Stimulated activated CD8-positive, alpha-beta memory T cell treated with anti-CD3 and anti-CD28 coated beads, Interleukin-4, amount 100 ng/mL, for 1 hour (primary cell): ENCODE measurements at places on chromosomes 1 and 21.

- DNase-seq, result no peak
Observed at GRCh38 chr1:227901906-227902640, 45.7 kb downstream of the WNT9A start.

DNA sequence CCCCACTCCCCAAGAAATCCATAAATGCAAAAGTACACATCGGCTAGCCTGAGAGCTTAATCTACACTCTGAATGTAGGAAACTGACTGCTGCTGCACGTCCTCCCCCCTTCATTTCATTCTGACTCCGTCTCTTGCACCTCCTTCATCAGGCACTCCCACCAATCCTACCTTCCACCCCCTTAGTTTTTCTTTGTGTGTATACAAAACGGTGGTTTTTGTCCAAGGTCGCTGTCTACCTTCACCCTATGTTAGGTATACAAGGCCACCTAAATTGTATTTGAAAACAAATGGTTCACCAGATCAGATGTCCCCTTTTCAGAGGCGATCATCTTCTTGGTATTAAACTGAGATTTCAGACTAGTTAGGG, 1.9 kb downstream of the WDR26 start:
- no peak for DNase-seq

GRCh38 chr1:62381831-62382657, 54.8 kb upstream of the USP1 start:
- no peak for DNase-seq

- no peak for DNase-seq
Observed at GRCh38 chr1:46621930-46622329, 5.3 kb upstream of the MOB3C start.

DNA sequence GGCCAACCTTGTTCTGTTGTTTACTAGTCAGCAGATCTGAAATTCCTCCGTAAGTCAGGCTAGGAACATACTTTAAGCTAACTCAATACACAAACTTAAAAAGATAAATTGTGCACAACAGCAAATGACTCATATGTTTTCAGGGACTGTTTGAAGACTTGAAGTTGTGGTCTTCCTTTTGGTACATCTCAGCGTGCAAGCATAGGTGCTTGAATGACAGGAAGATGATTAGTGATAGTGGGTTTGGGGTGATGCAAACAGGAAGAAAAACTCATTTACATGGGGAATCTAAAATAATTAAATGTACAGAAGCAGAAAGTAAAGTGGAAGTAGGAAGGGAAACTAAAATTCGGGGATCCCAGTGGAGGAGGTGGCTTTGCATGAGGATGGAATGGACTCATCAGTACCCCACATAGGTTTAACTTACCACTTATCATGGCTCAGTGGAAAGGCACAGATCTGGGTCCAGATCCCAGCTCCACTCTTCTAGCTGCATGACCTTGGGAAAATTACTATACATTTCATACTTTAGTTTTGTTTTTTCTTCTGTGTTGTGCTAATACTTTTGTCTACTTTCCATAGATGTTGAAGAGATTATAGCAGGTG, 122.3 kb downstream of the XCL2 start:
- DNase-seq, result no peak

DNA sequence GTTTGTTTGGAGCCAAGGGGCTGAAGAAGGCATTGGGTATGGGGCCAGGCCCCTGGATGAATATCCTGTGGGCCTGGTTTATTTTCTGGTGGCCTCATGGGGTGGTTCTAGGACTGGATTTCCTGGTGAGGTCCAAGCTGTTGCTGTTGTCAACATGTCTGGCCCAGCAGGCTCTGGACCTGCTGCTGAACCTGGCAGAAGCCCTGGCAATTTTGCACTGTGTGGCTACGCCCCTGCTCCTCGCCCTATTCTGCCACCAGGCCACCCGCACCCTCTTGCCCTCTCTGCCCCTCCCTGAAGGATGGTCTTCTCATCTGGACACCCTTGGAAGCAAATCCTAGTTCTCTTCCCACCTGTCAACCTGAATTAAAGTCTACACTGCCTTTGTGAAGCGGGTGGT, 1.4 kb downstream of the ACKR1 start:
- no peak for DNase-seq

- no peak for DNase-seq
Observed at GRCh38 chr1:219806642-219807041, 121.7 kb downstream of the SLC30A10 start.

DNA sequence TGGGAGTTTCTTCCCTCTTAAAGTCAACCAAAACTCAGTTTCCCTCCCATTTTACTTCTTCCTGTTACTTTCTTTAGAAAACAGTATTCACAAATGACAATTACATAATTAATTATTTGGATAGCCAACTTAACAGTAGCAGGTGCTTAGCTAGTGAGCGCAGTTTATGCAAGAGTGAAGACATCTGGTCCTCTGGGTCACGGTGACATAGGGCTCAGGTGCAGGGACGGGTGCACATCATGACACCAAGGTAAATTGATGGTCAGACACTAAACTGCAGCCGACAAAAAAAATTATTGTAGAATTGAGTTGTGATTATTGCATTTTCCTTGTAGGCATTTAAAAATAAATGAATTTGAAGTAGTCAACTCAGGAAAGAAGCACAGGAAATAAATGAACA, 142.0 kb upstream of the KCTD3 start:
- no peak for DNase-seq

- DNase-seq, result no peak
Observed at GRCh38 chr1:201511941-201512539, 5.1 kb upstream of the CSRP1 start.

DNA sequence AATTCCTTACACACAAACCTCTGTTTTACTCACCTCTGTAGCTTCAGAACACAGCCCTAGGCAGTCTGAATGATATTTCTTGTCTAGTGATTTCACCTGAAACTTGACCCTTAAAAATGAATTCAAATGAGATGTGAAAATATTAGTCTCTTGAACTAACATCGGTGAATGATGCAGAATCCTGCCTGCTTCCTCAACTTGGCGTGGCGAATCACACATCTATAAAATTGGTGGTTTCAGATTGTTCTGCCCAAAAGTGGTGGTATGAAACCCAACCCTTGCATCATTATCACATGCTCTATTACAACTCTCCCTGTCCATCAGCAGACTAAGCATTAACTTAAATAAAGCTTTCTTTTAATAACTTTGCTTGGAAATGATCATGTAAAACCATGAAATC, 26.9 kb upstream of the C1orf21 start:
- no peak for DNase-seq

GRCh38 chr1:165014753-165015152, 341.8 kb downstream of the LMX1A start:
- DNase-seq, result no peak

DNA sequence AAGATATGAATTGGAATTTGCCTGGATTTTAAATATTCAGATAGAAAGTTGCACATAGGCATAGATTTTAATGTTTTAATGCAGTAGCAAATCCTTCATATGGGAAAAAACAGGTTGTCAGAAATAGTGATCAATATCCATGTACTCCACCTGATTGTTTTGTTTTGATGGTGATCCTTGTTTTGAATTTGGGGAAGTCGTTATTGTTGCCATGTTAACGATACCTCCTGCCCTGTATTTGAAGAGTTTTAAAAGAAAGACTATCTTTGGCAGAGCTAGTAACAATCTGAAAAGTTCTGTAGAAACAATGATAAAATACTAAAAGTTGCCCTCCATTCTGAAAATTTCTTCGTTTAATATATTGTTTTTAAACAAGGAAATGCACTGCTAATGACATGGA, 1.1 kb downstream of the CEP350 start:
- DNase-seq, result no peak

DNA sequence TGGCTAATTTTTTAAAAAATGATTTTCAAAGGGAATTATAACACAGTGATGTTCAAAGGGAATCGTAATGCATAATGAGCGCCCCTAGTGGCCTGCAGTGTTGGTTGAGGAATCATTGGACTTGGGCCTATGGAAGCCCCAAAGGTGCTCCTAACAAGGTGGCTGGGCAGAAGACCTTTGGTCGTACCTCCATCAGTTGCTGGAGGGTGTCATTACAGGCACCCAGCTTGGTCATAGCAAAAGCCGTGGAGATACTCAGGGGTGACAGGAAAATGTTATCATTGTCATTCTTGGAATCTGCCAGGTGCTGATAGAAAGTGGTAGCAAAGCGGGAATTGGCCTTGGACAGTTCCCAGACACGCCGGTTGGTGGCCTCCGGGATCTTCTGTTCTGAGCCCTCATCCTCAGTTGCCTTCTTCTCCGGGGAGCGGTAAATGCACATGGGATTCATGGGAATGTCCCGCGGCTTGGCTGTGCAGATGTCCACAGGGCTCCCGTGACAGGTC, 2.7 kb downstream of the SERPINC1 start:
- DNase-seq, result no peak

DNA sequence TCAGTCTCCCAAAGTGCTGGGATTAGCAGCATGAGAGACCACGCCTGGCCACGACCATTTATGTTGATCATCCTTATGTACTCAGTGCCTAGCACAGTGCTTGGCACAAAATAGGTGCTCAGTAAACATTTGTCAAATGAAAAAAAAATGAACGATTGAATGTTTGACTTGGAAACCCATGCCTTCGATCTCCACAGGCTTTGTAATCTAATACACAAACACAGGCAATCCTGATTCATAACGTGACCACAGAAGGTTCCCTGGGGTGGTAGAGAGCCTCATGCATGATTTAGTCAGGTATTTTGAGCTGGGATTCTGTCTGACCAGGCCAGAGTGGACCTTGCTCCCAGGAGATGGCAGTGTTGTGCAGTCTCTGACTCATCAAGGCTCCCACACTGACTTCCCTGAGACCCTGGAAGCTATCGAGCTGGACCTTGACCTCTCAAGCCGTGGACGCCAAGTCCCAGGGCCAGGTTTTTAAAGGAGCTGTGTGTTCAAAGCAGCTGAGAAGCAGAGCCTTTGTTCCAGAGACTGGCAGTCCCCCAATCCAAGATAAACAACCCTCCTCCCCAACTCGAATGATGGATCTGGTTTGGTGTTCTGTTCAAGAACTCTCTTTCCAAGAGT, 81.1 kb downstream of the PGM1 start:
- no peak for DNase-seq

GRCh38 chr1:22359427-22359826, 92.2 kb upstream of the ZBTB40 start:
- no peak for DNase-seq

DNA sequence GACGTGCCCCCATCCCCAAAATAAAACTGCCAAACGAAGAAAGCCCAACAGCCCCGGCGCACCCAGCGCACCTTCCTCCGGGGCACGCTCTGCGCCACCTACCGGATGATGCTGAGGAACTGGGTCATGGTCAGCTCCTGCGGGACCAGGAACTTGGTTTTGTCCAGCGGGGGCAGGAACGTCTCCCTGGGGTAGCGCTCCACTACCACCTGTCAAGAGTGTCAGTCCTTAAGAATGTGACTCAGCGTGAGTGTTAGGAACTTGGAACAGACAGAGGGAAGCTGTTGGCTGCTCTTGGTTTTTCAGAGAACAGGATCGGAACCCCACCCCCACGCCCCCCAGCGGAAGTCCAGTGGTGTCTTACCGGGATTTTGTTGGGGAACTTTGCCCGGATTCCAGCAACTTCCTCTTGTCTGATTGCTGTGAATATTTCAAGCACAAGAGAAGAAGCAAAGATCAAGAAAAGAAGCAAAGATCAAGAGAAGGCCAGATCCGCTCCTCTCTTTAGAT, 431 bp downstream of the MAP1LC3C start:
- peak; percentile 22 for DNase-seq

DNA sequence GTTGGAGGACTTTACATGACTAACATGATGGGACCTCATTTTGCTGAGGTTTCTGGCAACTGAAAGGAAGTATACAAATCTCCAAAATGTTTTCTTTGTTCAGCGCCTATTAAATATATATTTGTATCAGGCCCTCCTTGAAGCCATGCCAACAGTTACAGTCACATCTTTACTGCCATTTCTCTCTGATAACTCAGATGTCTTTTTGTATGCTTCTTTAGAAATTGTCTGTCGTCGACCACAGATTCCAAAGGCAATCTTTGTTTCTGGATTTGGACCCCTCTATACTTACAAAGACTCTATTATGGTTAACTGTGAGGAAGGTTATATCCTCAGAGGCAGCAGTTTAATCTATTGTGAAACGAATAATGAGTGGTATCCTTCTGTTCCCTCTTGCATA, 69.4 kb downstream of the C4BPA start:
- no peak for DNase-seq

DNA sequence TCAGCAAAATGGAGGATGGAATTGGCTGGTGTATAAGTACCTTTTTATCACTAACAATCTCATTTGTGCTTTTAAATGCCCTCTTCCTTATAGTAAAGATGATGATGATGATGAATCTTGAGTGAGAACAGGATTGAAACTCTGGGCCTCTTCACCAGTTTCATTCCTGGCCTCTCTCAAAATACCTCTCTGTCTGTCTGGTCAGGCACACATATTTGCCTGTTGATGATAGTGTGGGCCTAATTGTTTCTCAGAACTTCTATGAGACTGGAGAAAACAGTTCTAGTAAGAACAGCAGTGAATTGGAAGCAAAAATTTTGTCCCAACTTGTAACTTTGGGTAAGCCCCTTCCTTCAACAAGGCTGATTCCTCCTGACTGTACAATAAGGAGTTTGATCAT, 94.4 kb upstream of the RGS4 start:
- DNase-seq, result no peak

DNA sequence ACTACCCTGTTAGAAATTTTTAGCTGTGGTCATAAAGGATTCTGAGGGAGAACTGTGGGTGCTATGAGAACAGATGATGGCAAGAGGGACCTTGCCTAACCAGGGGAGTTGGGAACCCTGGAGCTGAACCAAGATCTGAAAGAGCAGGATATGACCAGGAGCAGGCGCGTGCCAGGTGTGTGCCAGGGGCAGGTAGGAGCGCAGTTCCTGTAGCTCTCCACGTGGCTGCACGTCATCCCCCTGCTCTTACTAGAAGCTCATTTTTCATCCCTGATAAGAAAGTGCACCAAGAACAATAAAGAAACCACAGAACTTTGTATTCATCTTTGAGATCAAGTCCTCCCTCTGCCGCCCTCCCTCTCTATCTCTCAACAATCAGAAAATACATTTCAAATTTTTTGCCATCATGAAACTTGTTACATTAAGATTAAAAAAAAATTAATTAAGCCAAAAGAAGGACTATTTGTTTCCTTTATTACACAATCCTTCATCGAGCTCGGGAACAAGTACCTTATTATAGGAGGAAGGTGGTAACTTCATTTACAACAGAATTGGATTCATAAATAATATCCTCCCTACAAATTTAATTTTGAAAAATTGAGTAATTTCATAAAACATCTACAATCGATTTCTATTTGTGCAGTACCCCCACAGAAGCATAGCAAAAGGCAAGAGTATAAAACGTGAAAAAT, 78.5 kb downstream of the SLC35F3 start:
- DNase-seq, result no peak
